ENCODE measurements at places on chromosomes 12 and 14. TPM values are rescaled to one million over a fixed set of nuclear protein-coding genes. Genes with fewer than 3 reads are reported as not detected.

GZMB gene
- not detected for total RNA-seq

NFE2 gene
- 0.30 TPM for total RNA-seq

HOXC9 gene
- total RNA-seq = not detected

KRT74 gene
- total RNA-seq = not detected

RFLNA gene
- total RNA-seq = 1.4 TPM

TAS2R8 gene
- total RNA-seq = 0.50 TPM
